ENCODE measurements at places on chromosomes 6 and 20.

DNA sequence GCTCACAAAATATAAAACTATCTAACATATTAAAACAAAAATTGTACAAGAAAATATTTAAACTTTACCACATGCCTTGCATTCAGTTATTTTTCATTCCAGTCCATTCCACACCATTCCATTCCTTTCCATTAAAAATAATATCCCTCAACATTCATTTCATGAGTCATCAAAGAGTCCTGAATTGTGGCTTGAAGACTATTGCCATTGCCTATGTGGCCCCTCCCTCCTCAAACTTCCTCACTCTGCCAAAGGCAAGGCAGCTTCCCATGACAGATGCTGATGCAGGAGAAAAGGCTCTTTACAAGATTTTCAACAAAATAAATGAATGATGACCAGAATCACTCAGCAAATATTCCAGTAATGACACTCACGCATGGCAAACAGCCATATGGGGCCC lies 31.7 kb downstream of the IL20RA start:
- DNase-seq: no peak

- no peak for DNase-seq
Measured at GRCh38 chr6:120918137-120918536, 416.1 kb downstream of the TBC1D32 start.

DNA sequence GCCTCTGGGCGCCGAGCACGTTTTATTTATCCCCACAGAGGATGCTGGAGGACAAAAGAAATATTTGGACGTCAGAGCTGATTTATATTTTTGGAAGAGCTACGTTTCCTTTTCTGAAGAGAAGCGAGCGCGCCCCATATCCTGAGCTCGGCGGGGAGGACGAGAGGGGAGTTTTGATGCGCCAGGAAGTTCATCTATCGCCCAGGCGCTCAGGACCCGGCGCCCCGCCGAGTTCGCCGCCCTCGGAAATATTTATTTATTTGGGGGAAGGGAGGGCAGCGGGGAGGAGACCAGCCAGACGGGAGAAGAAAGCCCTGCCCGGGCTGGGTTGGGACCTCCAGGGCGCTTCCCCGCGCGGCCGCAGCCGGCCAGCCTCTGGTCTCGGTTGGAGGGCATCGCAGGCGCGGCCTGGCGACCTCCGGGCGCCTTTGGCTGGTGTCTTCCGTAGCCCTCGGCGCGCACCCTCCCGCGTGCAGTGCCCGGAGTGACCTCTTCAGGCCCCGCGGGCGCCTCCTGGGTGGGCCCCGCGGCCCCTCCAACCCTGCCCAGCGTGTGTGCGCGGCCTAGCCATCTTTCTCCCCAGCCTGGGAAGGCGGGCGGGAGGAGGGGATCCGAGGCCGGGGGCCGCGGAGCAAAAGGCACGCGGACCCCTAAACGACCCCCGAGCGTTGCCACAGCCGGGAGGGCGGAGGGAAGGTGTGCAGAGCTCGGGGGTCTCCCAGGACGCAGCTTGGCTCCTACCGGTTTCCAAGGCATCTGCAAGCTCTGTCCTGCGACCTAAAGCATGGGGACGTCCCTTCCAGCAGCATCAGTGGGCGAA lies 5.4 kb upstream of the FOXF2 start:
- no peak for DNase-seq

- DNase-seq: no peak
Measured at GRCh38 chr20:3027987-3028386, 15.4 kb upstream of the GNRH2 start.

GRCh38 chr6:9437836-9438235 lies 977.0 kb downstream of the TFAP2A start:
- no peak for DNase-seq

DNA sequence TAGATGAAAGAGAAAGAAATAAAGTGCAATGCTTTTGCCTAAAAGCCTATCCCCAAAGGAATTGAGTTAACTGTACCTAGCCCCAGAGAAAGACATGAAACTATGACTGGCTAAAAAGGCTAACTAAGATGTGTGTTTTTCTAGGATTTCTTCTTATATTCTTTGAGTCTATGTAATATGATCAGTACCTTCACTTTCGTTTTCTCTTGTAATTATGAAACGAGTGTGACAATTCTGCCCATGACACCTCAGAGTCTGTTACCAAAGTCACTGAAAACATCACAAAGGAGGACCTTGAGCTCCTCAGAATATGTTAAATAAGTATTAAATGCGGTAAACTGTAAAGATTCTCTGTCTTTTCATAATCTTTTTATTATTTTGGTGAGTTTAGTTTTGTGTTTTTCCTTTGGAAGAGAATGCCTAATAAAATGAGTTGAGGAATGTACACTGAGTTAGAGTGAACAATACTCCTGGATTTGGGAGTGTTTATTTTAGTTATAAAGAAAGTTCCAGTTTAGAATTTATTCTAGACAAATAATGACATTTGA lies 141.3 kb downstream of the FUT9 start:
- DNase-seq: no peak

DNA sequence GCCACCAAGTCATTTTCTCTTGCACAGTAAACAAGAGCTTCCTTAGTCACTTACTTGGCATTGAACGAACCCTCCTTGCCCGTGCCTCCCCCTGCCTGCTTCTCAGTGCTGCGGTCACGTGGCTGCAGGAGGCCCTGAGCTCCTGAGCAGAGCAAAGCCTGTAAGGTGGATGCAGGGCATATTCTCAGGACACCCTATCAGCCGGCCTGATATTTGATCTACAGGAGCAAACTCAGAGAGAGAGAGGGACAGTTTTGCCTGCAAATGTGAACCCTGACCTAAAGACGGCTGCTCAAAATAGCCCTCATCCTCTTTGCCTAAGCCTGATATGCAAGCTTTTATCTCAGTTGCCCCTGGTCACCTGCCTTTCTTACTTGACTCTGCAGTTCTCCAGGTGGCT lies 93.0 kb upstream of the POPDC3 start:
- no peak for DNase-seq

GRCh38 chr20:36932476-36933426 lies 18.8 kb downstream of the SAMHD1 start:
- no peak for DNase-seq

DNA sequence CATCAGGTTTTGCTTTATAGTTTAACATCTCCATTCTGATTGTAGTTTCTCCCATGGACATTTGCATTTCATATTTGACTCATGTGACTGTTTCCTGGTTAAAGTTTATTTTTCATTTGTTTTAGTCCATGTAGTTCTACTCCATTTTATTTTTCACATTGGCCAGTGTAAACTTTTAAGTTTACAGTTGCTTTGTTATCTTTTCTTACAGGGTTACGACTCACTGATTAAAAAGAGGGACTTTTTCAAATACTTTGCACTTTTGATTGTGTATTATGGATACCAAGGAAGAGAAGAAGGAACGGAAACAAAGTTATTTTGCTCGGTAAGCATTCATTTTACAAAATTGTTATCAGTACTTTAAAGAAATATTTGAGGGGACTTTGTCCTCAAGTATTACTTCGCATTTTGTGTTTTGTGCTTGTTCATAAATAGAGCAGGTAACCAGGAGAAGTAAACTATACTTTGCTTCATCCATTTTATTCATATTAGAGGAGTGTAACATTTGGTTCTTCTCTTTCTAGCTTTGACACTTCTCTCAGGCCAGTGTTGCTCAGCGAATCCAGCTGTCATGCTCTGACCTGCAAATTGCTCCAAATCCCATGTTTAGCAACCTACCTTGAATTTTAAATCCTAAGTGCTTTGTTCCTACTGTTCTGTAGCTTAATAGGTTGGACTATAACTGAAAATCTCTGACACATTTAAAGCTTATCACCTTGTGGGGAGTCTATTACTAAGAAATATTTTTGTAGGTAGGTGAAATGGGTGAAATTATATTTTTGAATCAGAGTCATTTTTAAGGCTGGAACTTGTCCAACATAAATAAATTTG lies 24.5 kb downstream of the NCOA7 start:
- DNase-seq: no peak

DNA sequence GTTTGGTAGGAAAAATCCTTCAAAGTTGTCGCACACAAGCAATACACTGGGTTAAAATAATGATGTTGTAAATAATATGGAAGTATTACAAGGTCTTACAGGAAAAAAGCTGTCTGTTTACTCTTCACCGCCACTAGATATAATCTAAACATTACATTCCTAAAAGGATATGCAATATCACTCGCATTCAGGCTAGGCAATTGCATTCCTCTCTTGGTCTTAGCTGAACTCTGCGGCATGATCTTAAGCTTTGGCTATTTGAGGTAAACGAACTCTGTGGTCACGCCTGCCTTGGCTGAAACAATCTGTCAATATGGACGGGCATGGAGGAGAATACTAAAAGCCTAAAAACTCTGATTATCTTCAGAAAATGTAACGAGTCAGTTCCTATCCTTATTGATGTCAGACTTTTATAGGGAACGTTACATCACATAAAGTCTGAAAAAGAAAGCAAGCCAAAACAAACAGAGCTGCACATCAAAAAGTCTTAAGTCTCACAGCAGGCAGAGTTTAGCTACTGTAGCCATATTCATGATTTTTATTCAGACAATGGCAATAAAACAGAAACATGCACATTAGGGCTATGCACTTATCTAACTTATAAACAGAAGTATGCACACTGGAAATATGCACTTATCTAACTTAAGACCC lies 30.8 kb upstream of the FILIP1 start:
- DNase-seq: no peak

GRCh38 chr20:17511401-17511800 lies 19.8 kb downstream of the BFSP1 start:
- DNase-seq: no peak

DNA sequence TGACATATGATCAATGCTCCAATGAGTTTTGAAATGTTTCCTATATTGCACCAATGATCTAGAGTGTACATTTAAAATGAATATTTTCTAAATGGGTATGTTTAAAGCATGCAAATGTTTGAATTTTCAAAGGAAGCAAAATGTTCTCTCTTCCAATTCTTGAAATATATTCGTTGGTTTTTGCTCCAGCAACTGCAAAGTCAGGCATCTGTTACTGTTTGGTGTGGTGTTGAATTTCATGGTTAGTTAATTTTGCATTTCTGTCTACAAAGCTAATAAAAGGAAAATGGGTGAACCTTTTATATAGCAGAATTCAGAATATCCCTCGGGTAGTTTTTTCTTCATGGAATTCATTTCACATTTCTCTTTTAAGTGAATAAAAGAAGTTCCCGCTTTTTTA lies 1018.3 kb downstream of the GRIK2 start:
- DNase-seq: no peak

DNA sequence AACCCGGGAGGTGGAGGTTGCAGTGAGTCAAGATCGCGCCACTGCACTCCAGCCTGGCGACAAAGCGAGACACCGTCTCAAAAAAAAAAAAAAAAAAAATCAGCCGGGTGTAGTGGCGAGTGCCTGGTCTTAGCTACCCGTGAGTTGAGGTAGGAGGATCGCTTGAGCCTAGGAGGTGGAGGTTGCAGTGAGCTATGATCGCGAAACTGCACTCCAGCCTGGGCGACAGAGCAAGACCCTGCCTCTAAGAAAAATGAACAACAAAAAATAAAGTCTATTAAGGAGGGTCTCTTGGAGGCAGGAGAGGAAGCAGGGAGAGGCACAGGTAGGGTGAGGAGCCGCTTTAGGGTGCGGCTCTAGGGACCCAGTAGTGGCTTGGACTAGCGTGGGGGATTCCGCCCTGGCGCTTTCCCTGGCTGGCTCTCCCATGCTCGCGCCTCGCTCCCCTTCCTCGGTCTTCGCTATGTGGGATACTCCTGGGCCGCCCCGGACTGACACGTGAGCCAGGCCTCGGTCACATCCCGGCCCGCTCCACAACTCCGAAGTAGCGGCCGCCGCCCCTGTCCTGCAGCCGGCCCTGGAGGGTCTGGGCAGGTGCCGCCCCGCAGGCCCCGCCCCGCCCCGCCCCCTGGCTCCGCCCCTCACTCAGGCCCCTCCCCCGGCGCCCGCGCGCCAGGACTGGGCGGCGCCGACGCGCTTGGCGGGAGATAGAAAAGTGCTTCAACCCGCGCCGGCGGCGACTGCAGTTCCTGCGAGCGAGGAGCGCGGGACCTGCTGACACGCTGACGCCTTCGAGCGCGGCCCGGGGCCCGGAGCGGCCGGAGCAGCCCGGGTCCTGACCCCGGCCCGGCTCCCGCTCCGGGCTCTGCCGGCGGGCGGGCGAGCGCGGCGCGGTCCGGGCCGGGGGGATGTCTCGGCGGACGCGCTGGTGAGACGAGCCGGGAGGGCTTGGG lies at the start of gene MYBL2:
MYBL2 (plus strand) TSS at position 739 of the 953 bp plus-strand sequence; CDS start at position 909, 170 bp downstream.
- DNase-seq: peak; percentile 80

GRCh38 chr20:57464642-57465211 lies 60.2 kb downstream of the CTCFL start:
- no peak for DNase-seq

GRCh38 chr20:43198607-43199006 lies 8.9 kb upstream of the PTPRT start:
- DNase-seq: no peak

DNA sequence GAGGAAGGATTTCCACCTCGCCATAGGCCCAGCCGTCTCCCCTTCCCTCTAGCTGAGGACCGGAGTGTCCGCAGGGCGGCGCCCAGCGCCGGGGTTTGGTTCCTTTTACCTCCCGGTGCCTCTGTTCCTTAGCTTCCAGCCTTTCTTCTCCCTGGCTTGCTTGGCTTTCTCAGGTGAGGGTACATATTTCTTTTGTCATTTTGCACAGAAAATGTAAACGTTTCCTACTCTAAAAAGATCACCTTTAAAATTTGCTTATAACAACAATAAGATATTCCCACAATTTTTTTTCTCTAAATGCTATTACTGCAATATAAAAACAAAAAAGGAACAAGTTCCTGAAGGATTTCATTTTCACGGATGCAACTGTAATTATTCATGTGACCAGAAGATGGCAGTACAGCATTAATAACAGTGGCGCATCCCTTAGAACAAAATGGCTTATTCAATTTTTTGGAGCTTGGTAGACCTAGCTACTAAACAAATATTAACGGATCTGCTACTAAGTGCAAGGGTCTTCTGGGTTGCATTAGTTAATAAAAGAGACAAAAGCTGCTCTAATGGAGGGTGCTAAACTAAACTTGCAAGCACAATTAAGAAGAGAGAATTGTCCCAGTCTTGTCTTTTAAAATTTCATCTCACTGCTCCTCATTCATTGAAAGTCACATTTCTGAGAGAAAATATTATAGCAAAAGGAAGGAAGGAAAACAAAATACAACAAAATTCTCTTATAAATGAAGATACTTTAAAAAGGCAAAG lies 172.9 kb downstream of the ADGRG6 start:
- peak; percentile 4 for DNase-seq

DNA sequence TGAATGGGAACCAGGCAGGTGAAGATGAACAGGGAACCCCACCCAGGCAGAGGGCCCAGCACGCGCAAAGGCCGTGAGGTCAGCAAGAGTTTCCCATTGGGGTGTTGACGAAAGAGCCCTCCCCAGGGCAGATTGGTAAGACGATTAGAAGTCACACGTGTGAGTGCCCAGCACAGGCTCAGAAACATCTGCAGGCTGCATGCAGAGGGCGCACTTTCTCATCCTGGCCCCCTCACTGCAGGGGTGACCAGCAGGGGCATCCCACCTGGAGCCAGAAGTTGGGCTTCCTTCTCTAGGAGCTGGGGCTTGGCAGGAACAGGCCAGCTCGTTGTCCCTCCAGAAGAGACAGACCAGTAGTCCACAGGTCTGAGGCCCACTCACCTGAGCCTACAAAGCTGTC lies 38.4 kb downstream of the VSTM2L start:
- no peak for DNase-seq

DNA sequence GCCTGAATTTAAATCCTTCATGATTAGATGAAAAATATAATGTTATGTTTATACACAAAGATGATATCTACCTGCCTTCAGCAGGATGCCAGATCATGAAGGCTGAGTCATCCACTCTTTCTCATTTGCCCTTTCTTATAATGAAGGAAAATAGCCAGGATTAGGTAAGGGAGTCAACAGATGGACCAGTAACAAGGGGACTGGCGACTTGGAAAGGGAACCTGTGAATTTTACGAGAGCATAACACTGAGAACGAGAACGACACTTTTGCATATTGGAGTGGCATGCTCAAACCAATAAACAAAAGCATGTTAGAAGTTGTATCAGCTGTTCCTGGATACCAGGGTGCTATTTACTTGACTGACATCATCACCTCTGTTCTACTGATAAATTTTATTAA lies 154.0 kb downstream of the LAMP5 start:
- no peak for DNase-seq
